ENCODE measurements at places on chromosomes 13 and 19.

DNA sequence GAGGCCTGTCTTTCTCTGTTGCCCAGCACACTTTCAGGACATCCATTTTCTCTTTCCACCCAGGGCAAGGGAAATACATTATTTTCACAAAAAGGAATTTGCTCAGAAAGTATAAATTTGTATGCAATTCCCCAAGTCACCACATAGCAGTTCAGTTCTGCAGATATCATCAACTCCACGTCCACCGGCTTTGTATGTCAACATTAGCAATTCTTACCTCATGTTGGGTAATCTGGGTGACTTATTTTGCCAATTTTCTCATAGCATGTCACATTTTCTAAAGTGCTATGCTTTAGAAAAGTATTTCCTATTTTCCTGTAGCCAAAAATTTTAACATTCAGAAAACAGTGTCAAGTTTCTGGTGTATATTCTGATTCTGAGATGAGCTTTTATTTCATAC, 501.8 kb downstream of the EFNB2 start:
- DNase-seq: peak; percentile 81

DNA sequence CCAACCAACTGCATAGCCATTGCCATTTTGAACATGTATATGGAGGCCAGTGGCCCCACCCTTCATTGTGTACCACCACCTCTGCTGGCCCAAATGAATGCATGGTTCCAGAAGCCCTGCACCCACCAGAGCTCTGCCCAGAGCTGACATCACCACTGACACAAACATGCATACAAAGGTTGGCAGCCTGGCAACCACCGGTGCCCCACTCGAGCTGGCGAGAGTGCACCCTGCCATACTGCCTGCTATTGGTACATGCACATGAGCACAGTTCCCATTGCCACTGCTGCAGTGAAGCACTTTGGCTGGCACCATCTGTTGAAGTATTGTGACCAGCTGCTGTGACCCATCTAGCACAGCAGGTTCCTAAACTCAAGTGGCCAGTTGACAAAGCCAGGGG, 1564.9 kb downstream of the OLFM4 start:
- DNase-seq: no peak

DNA sequence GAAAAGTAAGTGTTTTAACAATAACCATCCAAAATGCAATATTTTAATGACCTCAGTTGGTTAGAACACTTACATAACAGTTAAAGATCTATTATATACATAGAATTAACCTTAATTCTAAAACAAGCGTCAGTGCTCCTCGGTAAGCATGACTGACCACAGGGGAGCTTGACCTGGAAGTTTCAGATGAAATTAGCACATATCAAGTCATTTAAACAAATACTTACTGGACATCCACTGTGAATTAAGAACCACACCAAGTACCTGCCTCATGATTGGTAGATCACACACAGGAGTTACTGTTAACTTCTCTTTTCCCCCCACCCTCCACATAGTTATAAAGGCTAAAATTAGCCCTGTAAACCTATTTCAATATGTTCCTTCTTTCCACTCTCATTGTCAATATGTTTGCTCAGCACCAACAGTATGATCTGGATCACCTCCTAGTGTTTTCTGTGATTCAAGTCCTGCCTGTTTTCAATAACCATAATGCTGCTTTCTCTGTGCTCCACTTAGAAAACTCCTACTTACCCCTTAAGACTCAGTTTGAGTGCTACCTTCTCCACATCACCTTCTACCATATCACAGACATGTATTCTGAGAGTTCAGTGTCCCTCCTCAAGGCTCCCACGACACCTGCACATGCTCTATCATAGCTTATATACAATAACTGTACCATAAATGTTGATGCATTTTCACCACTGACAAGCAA, 209.0 kb downstream of the VWA8 start:
- DNase-seq: no peak

- DNase-seq: no peak
Measured at GRCh38 chr19:32253683-32254508, 91.5 kb upstream of the ZNF507 start.

- DNase-seq: no peak
Measured at GRCh38 chr13:23865906-23866305, 23.3 kb downstream of the MIPEP start.

DNA sequence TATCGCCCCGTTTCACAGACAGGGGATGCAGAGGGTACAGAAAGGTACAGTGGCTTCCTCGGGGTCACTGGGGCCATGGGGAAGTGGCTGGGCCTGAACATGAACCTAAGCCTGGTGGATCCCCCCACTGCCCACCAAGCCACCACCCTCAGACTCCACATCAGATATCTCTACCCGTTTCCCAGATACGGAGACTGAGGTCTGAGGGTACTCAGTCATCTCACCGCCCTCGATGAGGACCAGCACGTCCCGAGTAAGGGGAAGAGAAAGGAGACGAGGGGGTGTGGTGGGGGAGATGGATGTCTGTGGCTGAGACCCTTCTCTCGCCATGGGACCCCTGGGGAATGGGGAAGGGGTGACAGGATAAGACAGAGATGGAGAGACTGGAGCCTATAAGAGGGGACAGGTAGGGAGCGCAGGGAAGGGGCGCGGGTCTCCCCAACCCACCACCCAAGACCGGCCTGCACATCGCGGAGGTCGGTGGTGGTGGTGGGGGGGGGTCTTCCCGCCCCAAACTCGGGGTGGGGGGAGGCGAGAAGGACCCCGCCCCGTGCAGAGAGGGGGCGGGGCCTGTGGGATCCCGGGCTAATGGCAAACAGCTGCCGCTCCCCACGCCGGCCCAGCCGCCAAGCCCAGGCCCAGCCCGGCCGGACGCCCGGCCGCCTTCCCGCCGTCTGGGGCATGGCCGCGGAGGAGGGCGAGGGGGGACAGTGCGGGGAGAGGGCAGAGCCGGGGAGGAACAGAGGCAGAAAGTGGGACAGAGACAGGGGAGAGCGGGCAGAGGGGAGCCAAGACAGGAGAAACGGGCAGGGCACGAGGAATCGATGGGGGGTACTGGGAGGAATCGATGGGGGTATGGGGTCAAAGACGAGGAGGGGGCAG, 698 bp downstream of the KANK2 start:
- peak; percentile 36 for DNase-seq

- DNase-seq: peak; percentile 32
Measured at GRCh38 chr19:10961073-10961860, 437 bp downstream of the SMARCA4 start.

- DNase-seq: no peak
Measured at GRCh38 chr19:10701955-10702525, 801 bp downstream of the QTRT1 start.

DNA sequence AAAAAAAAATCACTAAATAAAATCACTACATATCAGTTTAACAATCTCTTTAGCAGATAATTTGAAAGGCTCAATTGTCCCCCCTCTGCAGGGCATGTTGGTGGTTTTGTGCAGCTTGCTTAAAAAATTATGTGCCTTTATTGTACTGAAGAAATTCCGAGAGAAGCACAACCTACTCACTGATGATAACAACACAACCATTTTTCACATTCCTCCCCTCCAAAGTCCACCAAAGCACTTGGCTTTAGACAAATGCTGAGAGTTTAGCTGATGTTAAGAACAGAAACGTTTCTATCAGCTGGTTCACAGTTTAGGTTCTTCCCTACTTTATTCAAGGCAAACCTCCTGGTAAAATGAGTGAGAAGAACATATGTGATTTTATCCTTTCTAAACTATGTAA, 923 bp downstream of the DOCK9 start:
- DNase-seq: peak; percentile 45

- DNase-seq: no peak
Measured at GRCh38 chr19:2771786-2772674, 11.0 kb downstream of the SGTA start.
